ENCODE measurements at places on chromosomes 4 and X.

GRCh38 chr4:88533088-88533790 is 9.7 kb upstream of the PYURF start:
- DNase-seq, result no peak

DNA sequence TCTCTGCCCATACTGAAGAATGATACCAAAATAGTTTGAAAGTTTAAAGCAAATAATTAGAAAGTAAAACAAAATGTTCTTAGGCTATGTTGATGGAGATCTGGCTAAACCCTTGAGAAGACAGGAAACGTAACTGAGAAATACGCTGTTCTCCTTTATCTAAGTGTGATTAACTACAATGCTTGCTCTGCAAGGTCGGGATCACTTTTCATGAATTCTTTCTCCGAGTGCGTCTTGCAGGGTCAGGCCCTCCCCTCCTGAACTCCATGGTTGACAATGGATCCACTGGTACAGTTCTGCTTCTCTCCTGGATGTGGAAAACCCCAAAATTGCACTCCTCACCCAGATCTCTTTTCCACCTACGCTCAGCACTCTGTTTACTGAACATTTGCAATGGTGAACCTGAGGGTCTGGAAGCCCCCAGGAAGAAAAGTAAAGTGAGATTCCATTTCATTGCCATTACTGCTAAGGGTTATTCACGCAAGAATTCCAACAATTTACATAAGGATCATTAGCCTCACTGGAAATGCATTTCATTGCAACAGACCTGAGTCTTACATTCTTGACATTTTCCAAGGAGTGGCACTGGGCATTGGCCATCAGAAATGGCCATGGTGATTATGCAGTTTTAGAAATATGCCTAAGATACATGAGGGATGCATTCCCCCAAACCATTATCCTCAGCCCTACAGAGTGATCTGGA is 24.6 kb upstream of the WWC2 start:
- no peak for DNase-seq

DNA sequence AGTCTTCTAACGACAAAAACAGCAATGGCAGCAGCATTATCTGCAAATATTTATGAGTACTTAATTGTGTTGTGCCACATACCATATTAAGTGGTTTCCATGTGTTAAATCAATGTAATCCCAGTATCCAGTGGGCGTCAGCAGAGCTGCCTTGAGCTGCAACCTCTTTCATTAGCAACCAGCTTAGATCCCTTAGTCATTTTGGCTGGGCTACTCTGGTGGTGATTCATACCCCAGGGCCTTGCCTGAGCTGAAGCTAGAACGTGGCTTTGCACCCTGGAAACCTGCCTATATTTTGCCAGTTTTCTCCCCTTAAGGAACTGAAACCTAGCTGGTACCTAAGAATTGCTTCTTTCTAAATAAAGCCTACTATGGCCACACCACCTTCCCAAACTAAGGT is 474.3 kb upstream of the FTHL17 start:
- no peak for DNase-seq

GRCh38 chrX:119475389-119476101 is 7.3 kb downstream of the SLC25A5 start:
- DNase-seq, result no peak

DNA sequence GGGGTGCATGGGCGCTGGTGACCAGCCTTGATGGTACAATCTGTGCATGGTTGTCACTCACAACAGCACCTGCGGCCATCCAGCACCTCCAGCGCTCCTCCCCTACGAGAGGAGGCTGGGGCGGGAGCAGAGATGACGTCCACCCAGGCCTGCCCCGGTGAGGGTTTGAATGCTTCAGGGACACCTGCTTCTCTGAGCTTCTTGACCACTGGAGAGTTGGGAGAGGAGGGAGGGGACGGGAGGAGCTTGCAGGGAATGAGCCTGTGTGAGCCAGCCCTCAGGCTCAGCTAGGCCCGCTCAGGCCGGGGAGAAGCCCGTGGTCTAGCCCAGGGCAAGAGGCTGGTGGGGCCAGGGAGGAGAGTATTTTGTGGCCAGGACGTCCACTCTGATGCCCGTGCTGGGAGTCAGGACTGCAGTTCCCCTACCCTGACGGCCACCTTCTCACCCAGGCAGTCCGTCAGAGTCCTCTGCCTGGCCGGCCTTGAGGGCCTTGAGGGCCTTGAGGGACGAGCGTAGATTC is 59.2 kb downstream of the CPZ start:
- DNase-seq, result no peak

DNA sequence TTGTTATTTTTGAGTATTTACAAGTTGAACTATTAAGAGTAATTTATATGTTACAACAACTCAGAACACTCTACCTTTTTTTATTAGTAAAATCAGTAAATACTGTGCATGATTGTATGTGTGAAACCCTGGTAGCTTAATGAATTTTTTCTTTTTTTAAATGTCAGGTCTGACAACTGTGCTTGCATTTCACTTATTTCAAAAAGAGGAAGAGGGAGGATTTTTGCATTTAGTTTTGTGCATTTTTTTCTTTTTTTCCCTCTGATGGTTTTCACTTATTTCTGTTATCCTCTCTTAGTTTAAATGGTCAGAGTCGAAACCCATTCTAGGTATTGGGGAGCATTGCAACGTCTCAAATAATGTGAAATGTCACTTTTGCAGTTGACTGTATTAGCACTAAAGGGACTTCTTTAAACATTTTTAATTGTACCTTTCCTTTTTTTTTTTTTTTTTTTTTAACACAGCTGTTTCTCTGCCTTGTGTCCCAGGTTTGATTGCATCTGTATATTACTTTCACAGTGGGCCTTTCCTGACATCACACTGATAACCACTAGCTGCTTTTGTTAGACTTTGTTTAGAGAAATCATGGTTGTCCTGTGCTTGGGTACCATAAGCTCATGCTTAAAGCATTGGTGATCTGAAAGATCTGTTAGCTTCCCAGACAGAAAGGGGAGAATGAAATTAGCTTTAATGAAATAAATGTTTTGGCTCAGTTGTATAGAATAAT is 28.5 kb downstream of the MOB1B start:
- no peak for DNase-seq

GRCh38 chr4:124703154-124703553 is 9.4 kb downstream of the ANKRD50 start:
- DNase-seq, result no peak

- DNase-seq, result no peak
Measured at GRCh38 chrX:136369377-136369776, 68.6 kb downstream of the ADGRG4 start.

DNA sequence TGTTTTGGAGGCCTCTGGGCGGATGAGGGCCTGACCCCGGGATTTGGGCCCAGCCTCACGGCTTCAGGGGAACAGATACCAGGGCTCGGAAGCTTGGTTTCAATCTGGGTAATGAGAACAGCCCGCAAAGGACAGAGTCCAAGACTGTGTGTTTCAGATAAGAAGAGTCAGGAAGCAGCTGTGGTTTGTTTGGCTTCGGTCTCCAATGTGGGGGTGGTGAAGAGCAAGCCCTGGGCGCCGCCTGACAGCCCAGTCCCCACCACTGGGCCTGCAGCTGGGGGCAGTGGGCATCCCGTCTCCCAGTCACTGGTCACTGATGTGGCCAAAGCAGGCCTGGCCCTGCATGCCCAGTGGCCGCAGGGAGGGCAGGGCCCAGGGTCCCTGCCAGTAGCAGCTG is 9.1 kb downstream of the WFS1 start:
- no peak for DNase-seq

- no peak for DNase-seq
Measured at GRCh38 chr4:6752486-6752829, 30.1 kb upstream of the KIAA0232 start.

DNA sequence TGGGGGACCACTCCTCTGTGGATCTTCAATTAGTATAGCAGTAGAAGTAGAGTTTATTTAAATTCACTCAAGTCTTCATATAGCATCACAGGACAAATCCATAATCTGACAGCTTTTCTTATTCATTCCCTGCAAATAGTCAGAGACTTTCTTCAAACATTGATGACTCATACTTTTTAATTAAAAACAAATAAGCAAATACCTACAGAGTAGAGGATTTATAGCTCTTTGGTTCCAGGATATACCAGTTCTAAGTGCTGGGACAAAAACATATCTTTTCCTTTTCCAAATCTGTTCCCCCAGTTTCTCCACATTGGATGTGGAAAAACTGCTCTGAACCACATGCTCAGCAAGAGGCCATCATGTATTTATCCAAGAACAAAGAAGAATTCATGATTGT is 24.1 kb downstream of the EMCN start:
- DNase-seq, result no peak

GRCh38 chr4:41787931-41788330 is 39.4 kb upstream of the PHOX2B start:
- no peak for DNase-seq

- no peak for DNase-seq
Measured at GRCh38 chr4:31620476-31620875, 900.3 kb downstream of the PCDH7 start.

DNA sequence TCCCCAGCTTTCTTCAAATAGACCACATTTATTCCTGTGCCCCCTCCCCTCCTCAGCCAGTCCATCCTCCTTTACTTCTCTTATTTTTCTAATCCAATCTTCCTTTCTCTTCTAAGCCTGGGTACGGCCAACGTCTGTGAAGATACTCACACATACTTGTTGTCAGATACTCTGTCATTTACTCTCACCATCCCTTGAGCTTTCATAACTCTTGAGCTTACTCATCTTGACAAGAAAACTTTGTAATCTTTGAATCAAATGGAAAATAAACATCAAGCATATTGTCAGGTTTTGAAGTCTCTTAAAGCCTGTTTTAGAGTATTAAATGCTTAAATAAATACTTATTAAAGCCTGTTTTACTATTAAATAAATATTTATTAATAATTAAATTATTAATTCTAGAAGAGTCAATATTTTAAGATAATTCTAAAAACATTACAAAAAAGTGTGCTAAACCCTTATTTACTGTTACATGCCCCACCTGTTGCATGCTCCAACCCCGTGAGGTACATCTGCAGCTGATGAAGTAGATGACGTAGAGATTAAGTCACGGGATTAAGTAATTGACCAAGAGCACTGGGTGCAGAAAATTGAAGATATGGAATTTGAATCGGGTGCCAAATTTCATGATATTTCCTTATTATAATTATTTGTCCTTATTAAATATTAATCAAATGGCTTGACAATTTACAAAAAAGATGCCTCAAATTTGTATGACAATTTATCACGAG is 1.5 kb upstream of the TRIML2 start:
- no peak for DNase-seq

DNA sequence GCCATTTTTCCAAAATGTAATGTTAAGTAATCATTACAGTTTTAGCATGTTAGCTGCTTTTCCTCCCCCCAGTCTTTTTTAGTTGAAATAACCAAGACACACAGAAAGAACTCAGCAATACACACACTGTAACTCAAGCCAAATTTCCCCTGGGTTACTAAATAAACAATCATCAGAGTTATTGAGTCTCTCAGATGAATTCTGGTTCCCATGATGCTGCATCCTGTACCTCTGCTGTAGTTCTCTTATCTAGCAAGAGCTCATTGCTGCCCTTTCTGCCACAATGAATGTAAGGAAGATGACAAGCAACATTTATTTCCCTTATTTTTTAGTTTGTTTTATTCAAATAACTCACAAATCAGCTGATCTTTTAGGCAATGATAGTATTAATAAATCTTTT is 185.1 kb downstream of the ARHGAP6 start:
- no peak for DNase-seq

GRCh38 chr4:121464854-121465253 is 84.0 kb upstream of the QRFPR start:
- DNase-seq, result no peak

DNA sequence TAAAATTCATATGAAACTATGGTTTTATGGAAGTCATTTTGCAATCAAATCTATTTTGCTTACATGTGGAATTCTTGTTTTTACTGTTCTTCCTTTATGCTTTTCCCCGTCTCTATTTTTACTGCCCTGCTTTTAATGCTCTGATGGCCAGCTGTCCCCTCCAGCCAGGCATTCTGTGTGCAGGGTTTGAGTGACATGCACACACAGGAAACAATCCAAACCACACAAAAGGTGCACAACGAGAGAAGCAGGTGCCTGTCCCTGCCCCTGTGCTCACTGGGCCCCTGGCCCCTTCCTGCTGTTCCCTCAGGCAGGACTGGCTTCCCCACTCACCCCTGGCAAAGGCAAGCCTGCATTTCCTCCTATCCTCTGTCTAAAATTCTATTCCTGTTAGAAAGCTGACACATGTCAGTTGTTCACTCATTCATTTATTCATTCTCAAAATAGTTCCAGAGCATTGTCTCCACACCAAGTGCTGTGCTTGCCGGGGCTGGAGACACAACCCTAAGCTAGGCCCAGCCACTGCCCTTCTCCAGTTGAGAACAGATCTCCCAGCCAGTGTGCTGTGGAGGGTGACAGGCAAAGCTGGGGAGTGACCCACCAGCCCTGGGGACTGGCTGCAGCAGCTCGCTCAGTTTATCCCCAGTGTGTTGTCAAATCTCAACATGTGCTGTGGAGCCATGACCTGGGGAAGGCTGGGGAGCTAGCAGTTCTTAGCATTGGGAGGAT is 346.3 kb downstream of the FBXW7 start:
- DNase-seq, result no peak

DNA sequence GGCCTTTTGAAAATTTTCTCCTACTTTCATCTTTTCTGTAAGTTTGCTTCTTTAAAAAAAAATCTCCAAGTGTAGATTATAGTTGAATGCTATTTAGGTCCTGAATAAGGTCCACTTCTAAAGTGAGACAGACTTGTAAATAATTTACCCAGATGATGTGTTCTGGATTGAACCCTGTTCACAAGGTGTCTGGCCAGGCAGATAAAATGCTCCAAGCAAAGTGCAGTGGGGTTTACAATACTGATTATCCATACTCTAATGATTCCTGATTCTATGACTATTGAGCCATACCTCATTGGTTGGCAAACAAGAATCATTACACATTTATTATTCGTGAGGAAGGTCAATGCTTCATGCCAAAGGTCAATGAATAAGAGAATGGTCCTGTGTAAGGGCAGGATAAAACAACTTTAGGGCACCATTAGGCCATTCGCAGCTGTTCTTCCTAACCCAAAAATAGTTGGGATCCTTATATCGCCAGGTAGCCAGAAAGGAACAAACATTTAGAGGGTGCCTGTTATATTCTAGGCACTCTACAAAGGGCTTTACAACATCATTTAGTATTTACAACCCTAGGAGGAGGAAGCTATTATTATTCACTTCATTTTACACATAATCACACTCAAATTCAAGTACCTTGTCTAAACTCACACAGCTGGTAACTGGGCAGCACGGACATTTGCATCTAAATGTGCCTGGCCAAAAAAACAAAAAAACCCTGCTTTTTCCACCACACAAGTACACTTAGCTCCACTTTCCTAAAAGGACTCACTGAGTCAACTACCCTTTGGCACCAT is 18.6 kb upstream of the SAT1 start:
- no peak for DNase-seq

DNA sequence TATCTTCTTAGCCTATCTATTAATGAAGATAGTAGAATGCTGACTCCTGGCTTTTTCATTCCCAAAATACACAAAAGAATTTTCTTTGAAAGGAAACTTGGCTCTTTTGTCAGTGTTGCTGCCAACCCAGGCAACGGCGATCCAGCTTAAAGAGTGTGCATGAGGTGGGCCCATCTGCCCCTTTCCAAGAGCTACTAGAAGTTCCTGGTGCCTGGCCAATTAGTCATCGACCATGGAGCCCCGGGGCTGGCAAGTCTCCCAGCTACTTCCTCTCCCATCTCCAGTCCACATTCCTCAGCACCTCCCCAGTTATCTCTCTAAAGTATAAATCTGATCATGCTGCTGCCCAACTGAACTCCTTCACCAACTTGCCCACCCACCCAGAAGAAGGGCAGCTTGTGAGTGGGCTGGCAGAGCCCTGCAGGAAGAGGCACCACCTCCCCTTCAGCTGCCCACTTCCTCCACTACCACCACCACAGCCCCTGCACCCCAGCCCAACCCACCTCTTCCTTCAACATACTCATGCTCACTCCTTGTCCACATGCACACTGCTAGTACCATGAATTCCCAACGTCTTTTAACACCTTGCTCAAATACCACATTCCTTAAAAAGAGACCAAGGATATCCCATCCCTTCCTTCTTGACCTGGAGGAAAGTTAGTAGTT is 158.2 kb upstream of the MAP3K15 start:
- no peak for DNase-seq

Data from stimulated activated CD4-positive, alpha-beta T cell treated with anti-CD3 and anti-CD28 coated beads, TNF-alpha, amount 100 ng/mL, for 24 hours (primary cell).